ENCODE measurements at places on chromosomes 13 and 19.

- no peak for DNase-seq
These were observed 709 bp downstream of the DPP9 start for GRCh38 chr19:4722671-4723594.

GRCh38 chr13:113664751-113665596 lies 2.0 kb upstream of the GRK1 start:
- no peak for DNase-seq

DNA sequence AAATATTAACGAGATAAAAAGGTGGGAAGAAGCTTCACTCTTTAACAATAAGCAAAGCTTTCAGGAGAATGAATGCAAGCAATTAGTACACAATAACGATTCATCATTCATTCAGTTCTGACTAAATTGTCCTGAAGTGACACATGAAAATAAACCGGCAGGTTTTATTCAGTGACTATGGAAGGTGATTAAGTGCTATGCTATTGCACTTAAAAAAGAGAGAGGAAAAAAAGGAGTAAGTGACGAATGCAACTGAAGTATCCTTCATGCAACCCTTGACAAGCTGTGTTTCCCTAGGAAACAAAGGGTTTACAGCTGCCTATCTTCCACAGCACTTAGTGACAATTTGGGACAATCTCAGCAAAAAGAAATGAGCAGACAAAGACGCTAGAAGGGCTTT lies 1.4 kb downstream of the LIG4 start:
- DNase-seq, result no peak

GRCh38 chr19:3515891-3516422 lies 9.8 kb downstream of the FZR1 start:
- no peak for DNase-seq

DNA sequence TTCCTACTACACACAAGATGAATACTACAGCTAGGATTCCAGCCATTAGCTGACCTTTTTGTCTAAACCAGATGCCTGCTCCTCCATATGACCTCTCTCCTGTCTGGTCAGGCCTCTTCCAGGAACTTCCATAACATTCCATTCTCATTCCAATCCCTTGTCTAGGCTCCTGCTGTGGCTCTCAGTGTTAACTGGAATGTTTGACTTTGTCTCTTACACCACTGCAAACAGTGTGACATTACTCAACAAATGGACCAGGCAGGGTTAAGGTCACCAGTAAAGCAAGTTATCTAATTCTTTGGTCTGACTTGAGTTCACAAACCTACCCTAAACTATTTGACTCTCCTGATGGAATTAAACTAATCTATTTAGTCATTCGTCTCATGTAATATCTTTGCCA lies 2.1 kb upstream of the GPC6 start:
- no peak for DNase-seq

GRCh38 chr13:20528452-20528851 lies 2.8 kb upstream of the CRYL1 start:
- DNase-seq, result no peak

- no peak for DNase-seq
These were observed 43.1 kb downstream of the PDS5B start for GRCh38 chr13:32629313-32629712.

DNA sequence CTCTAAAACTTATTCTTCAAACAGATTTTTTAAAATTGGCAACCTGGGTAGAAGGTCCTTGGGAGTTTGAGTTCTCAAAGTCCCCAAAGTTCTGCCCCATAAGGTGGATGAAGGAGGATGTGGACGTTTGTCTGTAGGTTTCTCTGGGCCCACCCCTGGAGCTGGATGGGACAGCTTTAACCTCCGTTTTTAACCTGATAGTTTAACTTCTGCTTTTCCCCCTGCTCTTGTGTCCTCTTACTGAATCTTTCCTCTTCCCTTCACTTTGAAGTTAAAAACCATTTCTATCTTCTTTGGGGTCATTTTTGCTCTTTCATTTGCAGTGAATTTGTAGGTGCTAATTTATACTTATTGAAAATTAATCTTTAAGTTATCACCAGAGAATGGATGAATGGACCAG lies 79.1 kb downstream of the ESD start:
- DNase-seq, result no peak

GRCh38 chr13:103101500-103101899 lies 35.3 kb upstream of the SLC10A2 start:
- no peak for DNase-seq

DNA sequence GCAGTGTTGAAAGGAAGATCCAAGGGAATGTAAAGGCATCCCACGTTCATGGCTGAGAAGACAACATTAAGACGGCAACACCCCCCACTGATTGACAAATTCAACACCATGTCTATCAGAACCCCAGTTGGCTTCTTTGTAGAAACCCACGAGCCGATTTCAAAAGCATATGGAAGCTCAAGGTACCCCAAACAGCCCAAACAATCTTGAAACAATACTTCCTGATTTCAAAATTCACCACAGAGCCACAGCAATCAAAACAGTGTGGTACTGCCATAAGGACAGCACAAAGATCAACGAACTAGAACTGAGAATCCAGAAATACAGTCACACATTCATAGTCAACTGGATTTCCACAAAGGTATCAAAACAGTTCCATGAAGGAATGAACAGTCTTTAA lies 6.2 kb downstream of the MIER2 start:
- no peak for DNase-seq

GRCh38 chr19:41269055-41269454 lies 4.9 kb downstream of the HNRNPUL1 start:
- no peak for DNase-seq

DNA sequence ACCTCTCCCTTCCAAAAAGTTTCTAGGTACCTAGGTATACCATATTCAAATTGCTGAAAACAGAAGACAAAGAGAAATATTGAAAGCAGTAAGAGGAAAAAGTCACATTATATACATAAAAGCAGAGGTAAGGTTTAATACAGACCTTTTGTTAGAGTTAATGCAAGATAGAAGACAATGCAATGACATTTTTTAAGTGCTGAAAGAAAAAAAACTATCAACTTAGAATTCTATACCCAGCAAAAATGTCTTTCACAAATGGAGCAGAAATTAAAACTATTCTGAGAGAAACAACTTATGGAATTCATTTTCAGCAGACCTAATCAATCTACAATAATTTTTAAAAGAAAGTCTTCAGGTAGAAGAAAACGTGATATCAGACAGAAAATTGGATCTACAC lies 77.2 kb downstream of the CRYL1 start:
- no peak for DNase-seq

GRCh38 chr13:50509771-50510441 lies 333.6 kb downstream of the DLEU7 start:
- no peak for DNase-seq

DNA sequence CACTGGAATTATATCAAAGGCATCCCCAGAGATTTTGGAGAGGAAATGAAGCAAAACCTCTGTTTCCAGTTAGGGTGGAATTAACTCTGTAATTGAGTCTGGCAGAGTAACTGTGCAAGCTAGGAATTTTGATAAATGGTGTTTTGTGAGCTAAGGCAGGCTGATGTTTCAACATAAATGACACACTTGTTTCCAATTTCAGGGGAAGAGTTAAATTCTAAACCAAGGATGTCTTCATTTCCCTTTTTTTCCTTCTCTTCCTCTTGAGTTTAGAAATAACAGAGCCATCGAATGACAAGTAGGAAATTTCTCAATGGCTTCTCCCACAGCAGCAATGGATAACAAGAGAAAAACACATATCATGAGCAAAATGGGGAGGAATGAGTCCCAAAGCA lies 131.2 kb downstream of the IRS2 start:
- no peak for DNase-seq

GRCh38 chr13:40479196-40479845 lies 187.1 kb downstream of the FOXO1 start:
- no peak for DNase-seq

GRCh38 chr13:34675626-34676025 lies 266.4 kb upstream of the NBEA start:
- no peak for DNase-seq

DNA sequence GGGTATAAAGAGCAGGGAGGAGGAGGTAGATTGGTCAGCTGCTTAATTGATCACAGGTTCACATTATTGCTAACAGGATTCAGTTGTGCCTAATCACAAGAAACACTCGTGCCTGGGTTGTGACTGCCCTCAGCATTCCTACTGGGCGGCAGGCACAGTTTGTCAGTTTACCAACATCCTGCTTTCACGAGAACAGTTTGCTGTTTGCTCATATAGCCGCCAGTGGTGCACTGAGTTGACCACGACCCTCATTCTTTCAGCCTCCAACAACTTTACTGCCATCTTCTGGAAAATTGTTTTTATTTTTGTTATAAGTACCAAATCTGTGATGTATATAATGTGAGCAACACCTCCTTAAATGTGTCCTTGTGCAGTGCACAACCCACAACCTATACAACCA lies 16.2 kb upstream of the IFT88 start:
- DNase-seq, result no peak

GRCh38 chr19:43519436-43520088 lies 7.4 kb downstream of the ETHE1 start:
- DNase-seq, result no peak

DNA sequence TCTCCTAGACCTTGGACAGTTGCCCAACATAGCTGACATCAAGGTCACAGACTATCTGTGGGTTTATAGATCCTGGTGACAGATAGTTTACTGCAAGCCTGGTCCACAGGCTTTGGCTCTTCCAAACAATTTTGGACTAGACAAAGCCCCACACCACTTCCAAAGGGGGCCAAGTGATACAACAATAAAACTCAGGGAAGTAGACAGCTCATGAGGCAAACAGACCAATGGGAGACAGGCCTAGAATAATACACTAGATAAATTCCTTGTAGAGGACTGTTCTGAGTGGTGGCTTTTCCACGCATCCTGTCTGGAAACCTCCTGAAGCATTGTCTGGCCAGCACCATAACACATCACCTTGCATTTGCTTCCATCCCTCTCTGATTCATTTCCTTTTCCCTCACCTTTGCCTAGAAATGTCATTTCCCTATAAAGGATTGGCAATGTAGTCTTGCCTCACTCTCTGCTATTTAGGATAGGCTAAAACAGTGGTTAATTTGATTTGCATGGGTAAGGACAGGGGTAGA lies 284.2 kb downstream of the POU4F1 start:
- no peak for DNase-seq

DNA sequence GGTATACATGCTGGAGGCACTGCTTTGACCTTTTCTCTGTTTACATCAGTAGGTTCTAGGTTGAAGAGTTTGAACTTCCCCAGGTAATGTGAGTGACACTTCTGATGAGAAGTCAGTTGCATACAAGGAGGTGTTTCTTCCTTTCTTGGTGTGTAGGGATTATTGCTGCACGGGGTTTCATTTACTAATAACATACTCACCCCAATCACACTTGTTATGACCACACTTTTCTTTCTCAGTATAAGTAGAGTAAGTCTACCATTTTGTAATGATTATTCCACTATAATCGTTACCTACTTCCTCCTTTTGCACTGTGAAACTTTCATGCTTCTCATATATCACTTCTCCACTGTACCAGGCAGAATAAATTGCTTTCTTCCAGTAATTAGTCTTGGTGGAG lies 138.0 kb downstream of the TNFSF13B start:
- DNase-seq, result no peak

DNA sequence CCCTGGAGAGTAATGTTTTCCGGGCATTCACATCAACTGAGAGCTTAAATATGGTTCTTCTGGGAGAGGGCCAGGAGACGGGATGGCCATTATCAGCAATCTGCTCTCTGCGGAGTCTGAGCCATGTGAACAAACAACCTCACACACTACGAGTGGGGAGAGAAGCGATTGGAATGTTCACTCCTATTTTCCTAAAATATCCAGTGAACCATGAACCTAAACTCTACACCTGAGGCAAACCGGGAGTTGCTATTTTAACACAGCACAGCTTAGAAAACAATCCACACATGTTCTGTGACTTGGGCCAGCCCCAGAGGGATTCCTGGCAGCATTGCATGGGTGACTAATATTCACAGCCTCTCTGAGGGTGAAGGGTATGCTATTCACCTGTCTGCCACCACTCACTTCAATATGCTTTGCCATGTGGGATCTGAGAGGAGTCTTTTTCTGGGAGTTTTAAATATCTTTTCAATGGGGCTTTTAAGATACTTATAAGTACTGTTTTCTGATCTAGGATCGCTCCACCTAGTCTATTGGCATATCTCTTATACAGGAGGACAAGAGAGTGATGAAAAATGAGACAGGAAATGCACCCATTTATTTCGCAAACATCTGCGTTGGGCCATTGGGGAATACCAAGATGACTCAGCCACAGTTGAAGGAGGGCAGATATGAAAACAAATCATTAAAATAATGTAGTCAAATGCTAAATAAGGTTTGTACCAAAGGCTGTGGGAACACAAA lies 72.6 kb upstream of the SERP2 start:
- no peak for DNase-seq

- no peak for DNase-seq
These were observed 185.3 kb upstream of the EDNRB start for GRCh38 chr13:78103936-78104335.
